ENCODE measurements at places on chromosomes 3 and 15. TPM values are rescaled to one million over a fixed set of nuclear protein-coding genes. Genes with fewer than 3 reads are reported as not detected.

Gene PPP1R2
- total RNA-seq: 95.7 TPM

Gene ACSBG1
- not detected for total RNA-seq

Gene PDCD10
- 118 TPM for total RNA-seq

Gene SLC2A2
- total RNA-seq: under 0.01 TPM

Gene EXD1
- total RNA-seq: 0.72 TPM
